SK-N-SH (cell line): ENCODE measurements at places on chromosomes 3 and 15.

DNA sequence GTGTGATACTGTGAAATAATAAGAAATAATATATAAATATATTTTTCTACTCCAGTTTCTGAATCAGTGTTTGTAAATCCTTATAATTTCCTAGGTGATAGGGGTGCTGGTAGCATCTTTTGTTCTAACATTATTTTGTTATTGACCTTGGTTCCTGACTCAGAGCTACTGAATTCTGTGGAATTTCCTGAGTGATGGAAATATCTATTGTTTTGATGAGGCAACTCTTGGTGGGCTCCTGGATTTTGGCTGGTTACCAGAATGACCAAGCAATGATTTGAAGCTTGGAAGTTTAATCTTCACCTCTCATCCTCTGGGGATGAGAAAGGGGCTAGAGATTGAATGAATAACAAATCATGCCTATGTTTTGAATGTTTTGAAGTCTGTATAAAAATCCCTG lies 377.3 kb downstream of the LPP start:
- DNase-seq = no peak

DNA sequence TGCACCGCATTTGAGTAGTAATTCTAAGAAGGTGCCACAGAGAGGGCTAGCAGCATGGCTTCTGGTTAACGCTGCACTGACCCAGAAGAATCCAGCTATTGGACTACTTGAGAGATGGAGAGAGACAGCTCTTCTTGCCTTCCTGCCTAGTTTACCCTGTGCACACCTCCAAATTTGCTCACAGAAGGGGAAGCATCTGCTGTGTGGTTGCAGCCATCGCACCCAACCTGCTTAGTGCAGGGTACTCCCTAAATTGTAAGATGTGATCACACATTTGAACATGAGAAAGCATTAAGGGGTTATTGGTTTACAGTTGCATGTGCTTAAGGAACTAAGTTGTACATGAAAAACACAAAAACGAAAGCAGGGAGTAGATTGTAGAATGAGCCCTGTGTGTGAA lies 122.1 kb downstream of the FOXB1 start:
- DNase-seq = no peak

DNA sequence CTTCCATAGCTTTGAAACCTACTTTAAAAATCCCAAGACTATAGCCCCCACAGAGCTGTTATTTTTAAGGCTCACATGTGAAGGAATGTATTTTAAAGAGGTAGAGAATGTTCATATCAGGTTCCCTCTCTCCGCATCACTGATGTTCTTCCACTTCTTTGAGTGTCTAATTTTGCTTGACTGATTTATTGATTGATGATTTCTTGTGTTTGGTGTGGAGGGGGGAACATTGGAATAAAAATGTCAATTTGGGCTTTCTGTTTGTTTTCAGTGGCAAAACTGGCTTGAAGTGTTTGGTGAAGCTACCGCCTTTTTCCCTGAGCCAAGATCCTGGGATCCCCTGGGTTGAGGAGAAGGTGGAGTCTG lies 2.7 kb upstream of the TMEM212 start:
- no peak for DNase-seq

GRCh38 chr15:50257332-50257731 lies 8.2 kb downstream of the HDC start:
- DNase-seq = no peak

DNA sequence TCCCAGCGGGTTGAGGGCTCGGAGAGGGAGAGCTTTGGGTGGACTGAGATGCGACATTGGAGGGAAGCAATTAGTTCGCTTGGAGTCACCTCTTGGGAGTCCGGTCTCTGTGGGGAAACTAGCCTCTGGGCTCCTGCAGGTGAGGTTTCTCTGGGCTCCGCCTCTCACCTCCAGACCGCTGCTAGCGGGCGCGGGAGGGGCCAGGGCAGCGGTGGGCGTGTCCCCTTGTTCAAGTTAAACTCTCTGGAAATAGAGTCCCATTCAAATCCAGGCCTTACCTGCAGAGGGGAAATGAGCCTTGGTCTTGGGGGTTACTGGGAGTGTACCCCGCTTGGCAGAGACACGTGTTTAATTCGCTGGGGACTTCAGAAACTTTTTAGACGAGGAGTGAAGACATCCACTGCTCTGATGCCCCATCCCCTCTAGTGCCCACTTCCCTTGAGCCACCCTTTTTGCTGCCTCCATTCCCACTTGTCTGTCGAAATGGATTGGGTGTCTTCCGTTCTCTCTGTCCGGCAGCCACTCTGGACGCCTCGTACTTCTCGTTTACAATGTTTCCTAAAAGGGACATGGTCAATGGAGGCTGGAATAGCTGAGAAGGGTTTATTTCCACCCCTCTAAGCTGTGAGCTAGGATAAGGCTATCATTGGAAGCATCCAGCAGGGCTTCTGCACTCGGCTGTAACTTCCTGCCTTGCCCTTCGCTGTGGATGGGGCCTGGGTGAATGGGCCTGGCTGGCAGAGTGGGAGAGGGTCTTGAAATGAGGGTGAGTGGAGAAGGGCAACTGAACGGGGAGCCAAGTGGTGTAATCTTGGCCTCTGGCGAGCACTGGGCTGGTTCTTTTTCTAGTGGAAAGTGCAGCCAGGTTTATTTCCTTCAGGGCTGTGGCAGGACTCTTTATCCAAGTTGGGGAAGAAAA lies 1.1 kb downstream of the MITF start:
- no peak for DNase-seq

GRCh38 chr3:61634678-61635077 lies 73.3 kb downstream of the PTPRG start:
- DNase-seq = no peak

DNA sequence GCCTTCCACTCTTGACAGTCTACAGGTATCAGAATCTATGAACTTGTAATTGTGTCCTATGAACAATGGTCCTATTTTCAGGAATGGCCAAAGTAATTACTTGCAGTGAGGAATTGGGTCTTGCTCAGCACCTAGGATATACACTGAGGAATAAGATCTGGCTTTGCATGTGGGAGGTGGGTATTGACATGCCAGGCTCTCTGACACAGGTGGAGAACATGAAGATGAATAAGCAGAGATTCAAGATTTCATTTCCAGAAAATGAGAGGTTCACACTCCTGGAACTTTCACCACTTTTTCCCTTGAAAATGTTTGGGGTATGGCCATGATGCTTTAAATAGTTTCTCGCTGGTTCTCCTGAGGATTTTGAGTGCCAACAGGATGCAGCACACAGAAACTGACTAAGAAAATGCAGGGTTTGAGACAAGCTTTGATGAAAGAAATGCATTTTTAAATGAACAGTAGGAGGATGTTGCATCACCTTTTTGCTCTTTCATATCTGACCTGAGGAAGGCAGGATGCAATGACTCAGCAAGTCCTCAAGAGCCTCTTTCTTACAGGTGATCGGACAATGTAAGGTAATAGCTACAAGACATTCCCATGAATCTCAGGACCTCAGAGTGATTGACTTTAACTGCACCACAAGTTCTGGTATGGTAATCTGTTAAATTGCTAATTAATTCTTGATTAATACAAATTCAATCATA lies 3.7 kb downstream of the HRG start:
- DNase-seq = no peak

DNA sequence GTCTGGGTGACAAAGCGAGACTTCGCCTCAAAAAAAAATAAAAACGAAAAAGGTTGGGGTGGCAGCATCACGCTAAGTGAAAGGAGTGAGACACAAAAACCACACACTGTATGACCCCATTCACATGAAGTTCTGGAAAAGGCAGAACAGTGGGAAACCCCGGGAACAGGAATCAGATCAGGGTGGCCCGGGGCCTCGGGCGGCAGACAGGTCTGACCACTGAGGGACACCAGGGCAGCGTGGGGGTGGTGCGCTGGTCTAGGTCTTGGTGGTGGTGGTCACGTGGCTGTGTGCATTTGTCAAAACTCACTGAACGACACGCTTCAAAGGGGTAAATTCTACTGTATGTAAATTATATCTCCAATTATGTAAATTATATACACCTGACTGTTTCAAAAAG lies 79.7 kb upstream of the PRR20G start:
- no peak for DNase-seq

DNA sequence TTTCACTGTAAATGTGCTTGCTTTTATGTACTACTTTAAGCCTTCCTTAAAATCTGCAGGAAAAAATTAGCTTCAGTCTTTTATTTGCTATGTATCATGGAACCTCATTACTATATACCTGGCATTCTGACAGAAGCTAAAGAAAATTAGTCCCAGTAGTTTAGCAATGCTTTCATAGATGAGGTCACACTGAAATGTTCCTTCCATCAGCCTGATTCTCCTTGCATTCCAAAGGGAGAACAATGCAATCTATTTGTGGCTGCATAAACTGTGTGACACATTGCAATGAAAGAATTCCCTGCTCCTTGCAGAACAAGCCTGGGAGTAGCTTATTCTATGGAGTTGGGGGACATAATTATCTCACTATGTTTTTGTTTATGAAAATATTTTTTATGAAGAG lies 691.5 kb upstream of the ARPP21 start:
- DNase-seq = no peak

- no peak for DNase-seq
Observed at GRCh38 chr3:159852821-159853505, 135.7 kb upstream of the IL12A start.

- DNase-seq = no peak
Observed at GRCh38 chr3:20394243-20394642, 208.2 kb upstream of the SGO1 start.

DNA sequence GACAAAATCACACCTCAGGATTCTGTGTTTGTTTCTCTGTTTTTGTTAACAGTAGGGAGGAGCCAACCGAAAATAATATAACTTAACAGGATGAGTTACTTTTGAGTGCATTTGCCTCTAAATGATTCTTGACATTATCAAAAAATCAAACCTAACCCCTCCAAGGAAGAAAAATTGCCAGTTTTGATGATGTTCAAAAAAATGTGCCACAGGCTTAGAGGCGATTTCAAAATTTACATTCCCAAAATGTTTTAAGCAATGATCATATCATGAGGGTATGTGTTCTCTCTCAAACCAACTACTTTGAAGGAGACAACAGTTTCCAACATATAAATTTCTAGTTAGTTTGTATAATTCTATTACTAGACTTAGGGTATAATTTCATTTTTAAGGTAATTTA lies 6.7 kb downstream of the VGLL3 start:
- DNase-seq = no peak

DNA sequence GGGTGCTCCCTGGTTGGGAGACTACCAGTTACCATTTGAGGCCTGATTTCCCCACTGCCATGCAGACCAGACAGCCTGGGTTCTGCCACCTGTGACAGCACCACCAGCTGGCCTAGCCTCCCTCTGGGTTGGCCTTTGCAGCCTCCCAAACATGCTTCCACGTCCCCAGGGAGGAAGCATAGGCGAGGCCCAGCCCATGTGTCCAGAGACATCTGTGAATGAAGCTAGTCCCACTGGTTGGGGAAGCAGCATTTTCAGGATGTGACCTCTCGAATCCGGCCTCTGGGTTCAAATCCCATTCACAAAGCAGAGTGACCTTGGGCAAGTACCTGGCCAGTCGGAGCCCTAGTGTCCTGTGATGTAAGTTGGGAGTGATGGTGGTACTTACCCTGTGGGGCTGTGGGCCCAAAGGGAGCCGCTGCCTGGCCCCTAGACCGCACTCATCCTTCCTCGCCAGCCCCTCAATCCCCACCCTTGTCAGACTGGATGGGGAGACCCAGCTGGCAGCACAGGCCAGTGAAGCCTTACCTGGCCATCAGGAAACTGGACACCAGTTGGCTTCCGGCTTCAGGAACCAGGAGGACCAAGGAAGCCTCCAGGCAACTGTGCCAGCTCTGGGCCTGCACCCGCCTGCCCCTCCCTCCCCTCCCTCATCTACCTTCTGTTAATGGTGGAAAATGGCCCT lies 6.0 kb downstream of the KLF15 start:
- no peak for DNase-seq

- no peak for DNase-seq
Observed at GRCh38 chr3:189360291-189360690, 188.5 kb downstream of the TPRG1 start.

GRCh38 chr3:87227835-87228144 lies 681 bp downstream of the CHMP2B start:
- DNase-seq = no peak

GRCh38 chr3:197482001-197482400 lies 73.8 kb downstream of the BDH1 start:
- DNase-seq = no peak

- DNase-seq = no peak
Observed at GRCh38 chr15:100734586-100734985, 132.2 kb downstream of the ASB7 start.

DNA sequence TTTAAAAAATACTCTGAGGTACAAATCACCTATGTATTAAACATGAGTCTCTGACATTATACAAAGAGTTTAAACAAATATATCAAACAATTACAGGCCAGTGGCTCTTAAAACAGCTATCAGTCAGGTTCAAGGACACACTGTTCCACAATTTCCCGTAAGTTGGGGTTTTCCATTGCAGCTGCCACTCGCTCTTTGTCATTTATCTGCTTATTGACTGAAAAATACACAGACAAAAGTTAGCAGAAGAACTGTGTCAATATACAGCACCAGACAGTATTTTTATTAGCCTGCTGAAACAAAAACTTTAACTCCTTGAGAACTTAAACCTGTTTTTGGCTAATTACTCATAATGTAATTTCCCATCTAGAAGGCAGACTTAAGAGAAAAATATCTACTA lies 20.8 kb downstream of the CIAO2A start:
- DNase-seq = no peak

- no peak for DNase-seq
Observed at GRCh38 chr3:41267975-41268640, 68.8 kb downstream of the CTNNB1 start.

- DNase-seq = no peak
Observed at GRCh38 chr15:78092261-78093041, at the start of gene SH2D7. SH2D7 (plus strand) TSS chr15:78092561; CDS start chr15:78092585, 24 bp downstream.

GRCh38 chr15:33108518-33108917 lies 86.0 kb downstream of the FMN1 start:
- DNase-seq = no peak

GRCh38 chr3:128992926-128993460 lies 883 bp downstream of the CFAP92 start:
- no peak for DNase-seq

- DNase-seq = no peak
Observed at GRCh38 chr3:56860939-56861338, 59.2 kb upstream of the ARHGEF3 start.

- DNase-seq = peak; percentile 55
Observed at GRCh38 chr3:36697229-36698001, 66.9 kb downstream of the DCLK3 start.

- DNase-seq = no peak
Observed at GRCh38 chr3:102207151-102207571, 227.7 kb upstream of the ZPLD1 start.

GRCh38 chr15:37425541-37425940 lies 325.2 kb upstream of the MEIS2 start:
- DNase-seq = no peak

DNA sequence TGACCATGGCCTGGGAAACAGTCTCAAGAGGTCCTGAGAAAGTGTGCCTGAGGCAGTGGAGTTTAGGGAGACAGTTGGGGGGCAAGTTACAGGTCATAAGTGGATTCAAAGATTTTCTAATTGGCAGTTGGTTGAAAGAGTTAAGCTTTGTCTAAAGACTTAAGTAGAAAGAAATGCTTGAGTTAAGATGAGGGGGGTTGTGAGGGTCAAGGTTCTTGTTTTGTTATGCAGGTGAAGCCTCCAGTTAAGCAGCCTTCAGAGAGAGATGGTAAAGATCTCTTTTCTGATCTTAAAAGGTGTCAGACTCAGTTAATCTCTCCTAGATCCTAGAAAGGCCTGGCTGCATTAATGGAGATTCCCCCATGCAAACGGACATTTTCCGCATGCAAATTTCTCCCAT lies 356.3 kb upstream of the C2CD4B start:
- no peak for DNase-seq
